ENCODE measurements at places on chromosomes 2 and 18. TPM values are rescaled to one million over a fixed set of nuclear protein-coding genes. Genes with fewer than 3 reads are reported as not detected.

GRCh38 chr2:186101616-186102015 is 363.0 kb downstream of the FSIP2 start:
- H3K27me3 ChIP-seq: no peaks in the 10 kb centered on the region
- H3K36me3 ChIP-seq: no peaks in the 10 kb centered on the region
- H3K27ac ChIP-seq: no peak overlapping the region
- DNase-seq: no peak
- H3K4me3 ChIP-seq: no peak overlapping the region

DNA sequence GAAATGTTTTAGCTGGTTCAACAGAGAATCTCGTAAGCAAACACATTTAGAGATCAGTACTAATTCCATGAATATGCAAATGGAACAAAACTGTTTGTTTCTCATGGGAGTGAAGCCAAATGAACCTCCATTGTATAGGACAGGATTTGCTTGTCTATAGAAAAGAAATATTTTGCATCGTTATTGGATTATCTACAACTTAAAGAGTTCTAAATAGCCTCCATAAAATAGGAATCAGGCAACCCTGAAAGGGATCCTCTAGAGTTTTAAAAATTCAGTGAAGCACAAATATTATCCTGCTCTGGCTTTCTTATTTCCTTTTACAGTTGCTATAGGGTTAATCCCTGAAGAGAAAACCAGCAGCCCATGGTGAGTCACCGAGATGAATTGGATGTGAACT is 378.4 kb upstream of the NRXN1 start:
- H3K27me3 ChIP-seq: no peaks in the 10 kb centered on the region
- no peak overlapping the region for H3K27ac ChIP-seq
- H3K4me3 ChIP-seq: no peak overlapping the region
- no peak for DNase-seq

- peaks cover 7% of the 10 kb centered on the region for H3K27me3 ChIP-seq
- H3K4me3 ChIP-seq: no peak overlapping the region
- no peak overlapping the region for H3K27ac ChIP-seq
- no peaks in the 10 kb centered on the region for H3K36me3 ChIP-seq
- DNase-seq: no peak
Measured at GRCh38 chr2:37912056-37912455, 13.0 kb upstream of the RMDN2 start.

CAPN14 gene
- 0.05 TPM for total RNA-seq

CHST9 gene
- total RNA-seq: 0.05 TPM

GRCh38 chr2:173184031-173185004 is 108.7 kb downstream of the MAP3K20 start:
- peak; percentile 93 for DNase-seq
- H3K36me3 ChIP-seq: peaks cover 2% of the 10 kb centered on the region
- H3K27ac ChIP-seq: peak overlapping the region; percentile 95
- H3K27me3 ChIP-seq: no peaks in the 10 kb centered on the region
- peaks cover 70% of the 10 kb centered on the region for H3K4me1 ChIP-seq
- H3K4me3 ChIP-seq: no peak overlapping the region

- DNase-seq: no peak
- no peak overlapping the region for H3K4me3 ChIP-seq
- H3K27ac ChIP-seq: no peak overlapping the region
- no peaks in the 10 kb centered on the region for H3K27me3 ChIP-seq
- H3K4me1 ChIP-seq: no peaks in the 10 kb centered on the region
Measured at GRCh38 chr18:51588616-51589015, 391.1 kb upstream of the MEX3C start.

DNA sequence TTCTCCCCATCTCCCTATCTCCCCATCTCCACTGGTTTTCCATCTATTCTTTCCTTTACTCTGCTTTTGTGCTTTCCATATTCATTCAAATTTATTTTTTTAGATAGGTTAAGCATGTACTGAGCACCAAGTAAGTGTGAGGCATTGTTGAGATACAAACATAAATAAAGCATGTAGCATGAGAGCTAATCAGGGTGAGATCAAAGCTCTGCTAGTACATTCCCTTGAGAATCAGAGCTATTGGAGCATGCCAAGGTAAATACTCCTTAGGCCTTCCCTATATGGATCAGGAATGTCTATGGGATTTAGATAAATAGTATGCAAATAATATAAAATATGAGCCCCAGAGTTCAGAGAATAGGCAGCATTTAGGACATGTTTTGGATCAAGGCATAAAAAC is 25.3 kb downstream of the BABAM2 start:
- H3K4me1 ChIP-seq: no peaks in the 10 kb centered on the region
- H3K27me3 ChIP-seq: no peaks in the 10 kb centered on the region
- no peak overlapping the region for H3K4me3 ChIP-seq
- DNase-seq: no peak
- H3K27ac ChIP-seq: no peak overlapping the region

DNA sequence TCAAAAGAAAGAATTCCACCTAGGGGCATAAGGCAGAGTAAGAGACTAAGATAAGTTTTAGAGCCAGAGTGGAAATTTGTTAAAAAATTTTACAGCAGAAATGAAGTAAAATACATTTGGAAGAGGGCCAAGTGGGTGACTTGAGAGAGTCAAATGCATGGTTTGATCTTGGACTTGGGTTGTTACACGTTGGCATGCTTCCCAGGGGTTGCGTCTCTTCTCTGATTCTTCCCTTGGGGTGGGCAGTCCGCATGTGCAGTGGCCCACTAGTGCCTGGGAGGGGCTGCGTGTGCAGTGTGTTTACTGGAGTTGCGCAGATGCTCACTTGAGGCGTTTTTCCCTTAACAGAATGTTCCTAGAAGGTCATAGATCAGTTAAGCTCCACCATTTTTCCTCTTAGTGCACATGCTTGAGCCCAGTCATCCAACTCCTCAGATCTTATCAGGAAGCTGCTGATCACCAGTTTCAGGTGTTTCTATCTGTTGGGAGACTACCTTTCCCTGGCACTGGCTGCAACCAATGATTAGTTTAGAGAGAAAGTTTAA is 13.1 kb downstream of the SEH1L start:
- peaks cover 13% of the 10 kb centered on the region for H3K36me3 ChIP-seq
- H3K27ac ChIP-seq: no peak overlapping the region
- no peak overlapping the region for H3K4me3 ChIP-seq
- DNase-seq: no peak
- no peaks in the 10 kb centered on the region for H3K27me3 ChIP-seq

DPP4 gene
- 0.23 TPM for total RNA-seq

MYO3B gene
- total RNA-seq: 0.05 TPM

- H3K27me3 ChIP-seq: no peaks in the 10 kb centered on the region
- no peak for DNase-seq
- no peaks in the 10 kb centered on the region for H3K36me3 ChIP-seq
- H3K27ac ChIP-seq: no peak overlapping the region
- no peaks in the 10 kb centered on the region for H3K4me1 ChIP-seq
- H3K4me3 ChIP-seq: no peak overlapping the region
Measured at GRCh38 chr2:143704451-143705106, 575.4 kb downstream of the ARHGAP15 start.

DNA sequence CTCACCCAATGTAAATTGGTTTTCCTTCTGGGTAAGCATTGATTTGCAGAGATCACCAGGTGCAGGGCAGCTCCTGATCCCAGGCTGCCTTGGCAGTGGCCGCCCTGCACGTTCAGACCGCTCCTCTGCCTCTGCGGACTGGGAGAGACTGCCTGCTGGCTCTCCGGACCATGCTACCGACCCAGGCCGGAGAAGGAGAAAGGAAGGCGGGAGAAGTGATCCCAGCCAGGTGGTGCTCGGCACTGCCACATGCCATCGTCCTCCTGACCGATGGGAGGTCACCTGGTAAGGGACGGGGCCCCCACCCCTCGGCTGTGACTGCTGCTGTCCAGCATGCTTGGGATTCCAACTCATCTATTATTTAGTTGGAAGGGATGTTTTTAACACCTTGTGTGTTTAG is 108.1 kb upstream of the POU3F3 start:
- no peaks in the 10 kb centered on the region for H3K36me3 ChIP-seq
- DNase-seq: no peak
- H3K27ac ChIP-seq: no peak overlapping the region
- no peak overlapping the region for H3K4me3 ChIP-seq

DNA sequence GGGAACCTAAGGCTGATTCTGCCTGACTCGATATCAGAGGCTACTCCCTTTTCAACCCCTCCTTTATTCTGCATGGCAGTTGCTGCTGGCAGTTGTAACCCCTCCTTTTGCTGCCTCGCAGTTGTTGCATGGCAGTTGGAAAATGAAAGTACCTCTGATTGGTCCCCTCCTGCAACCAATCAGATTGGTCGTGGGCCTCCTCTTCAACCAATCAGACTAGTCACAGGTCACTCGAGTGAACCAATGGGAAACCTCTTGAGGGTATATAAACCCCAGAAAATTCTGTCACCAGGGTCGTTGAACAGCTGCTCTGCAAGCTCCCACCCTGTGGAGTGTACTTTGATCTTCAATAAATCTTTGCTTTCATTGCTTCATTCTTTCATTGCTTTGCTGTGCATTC is 294.3 kb upstream of the SLC8A1 start:
- H3K36me3 ChIP-seq: no peaks in the 10 kb centered on the region
- H3K27ac ChIP-seq: no peak overlapping the region
- no peak overlapping the region for H3K4me3 ChIP-seq
- H3K27me3 ChIP-seq: no peaks in the 10 kb centered on the region

DNA sequence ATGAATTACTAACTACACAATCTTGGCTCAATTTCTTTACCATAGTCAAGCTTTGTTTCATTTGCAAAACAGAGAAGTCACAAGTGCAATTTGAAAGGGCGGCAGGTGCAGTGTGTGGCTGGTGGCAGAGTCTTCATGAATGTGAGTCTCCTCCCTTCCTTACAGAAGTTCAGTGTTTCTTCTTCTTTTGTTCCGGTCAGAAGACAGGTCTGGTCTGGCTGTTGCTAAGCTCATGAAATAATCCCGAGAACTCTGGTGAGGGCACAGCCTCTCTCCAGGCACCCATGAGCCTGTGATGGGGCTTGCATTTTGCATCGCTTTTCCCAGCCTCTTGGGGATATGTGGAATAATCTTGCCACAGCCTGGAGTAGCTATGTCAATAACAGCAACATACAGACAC is 824.8 kb upstream of the SALL3 start:
- DNase-seq: no peak
- no peak overlapping the region for H3K27ac ChIP-seq
- H3K4me1 ChIP-seq: no peaks in the 10 kb centered on the region
- H3K36me3 ChIP-seq: no peaks in the 10 kb centered on the region
- no peaks in the 10 kb centered on the region for H3K27me3 ChIP-seq
- no peak overlapping the region for H3K4me3 ChIP-seq

DNA sequence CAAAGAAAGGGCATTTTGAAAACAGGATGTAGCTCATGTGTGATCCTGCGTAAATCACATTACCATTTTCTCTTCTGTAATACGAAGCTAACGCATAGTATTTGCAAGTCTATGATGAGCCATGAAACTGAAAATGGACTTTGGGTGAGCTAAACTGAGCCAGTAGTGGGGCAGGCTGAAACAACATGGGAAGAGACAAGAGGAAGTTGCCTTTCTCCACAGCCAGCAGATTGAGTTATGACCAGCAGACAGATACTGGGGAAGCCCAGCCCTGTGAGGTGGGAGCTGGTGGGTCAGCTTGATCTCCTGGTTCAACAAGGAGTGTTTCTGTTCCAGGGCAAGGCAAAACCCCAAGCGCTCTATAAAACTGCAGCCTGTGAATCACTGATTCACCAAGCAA is 11.8 kb downstream of the CYRIA start:
- no peaks in the 10 kb centered on the region for H3K4me1 ChIP-seq
- no peaks in the 10 kb centered on the region for H3K27me3 ChIP-seq
- no peak overlapping the region for H3K27ac ChIP-seq
- no peak overlapping the region for H3K4me3 ChIP-seq
- no peaks in the 10 kb centered on the region for H3K36me3 ChIP-seq

- no peak overlapping the region for H3K27ac ChIP-seq
- H3K4me1 ChIP-seq: no peaks in the 10 kb centered on the region
- no peaks in the 10 kb centered on the region for H3K36me3 ChIP-seq
- H3K27me3 ChIP-seq: no peaks in the 10 kb centered on the region
- no peak overlapping the region for H3K4me3 ChIP-seq
Measured at GRCh38 chr2:152548996-152549395, 168.3 kb downstream of the PRPF40A start.

- peaks cover 11% of the 10 kb centered on the region for H3K4me1 ChIP-seq
- peak overlapping the region; percentile 57 for H3K27ac ChIP-seq
- H3K27me3 ChIP-seq: no peaks in the 10 kb centered on the region
- H3K4me3 ChIP-seq: peak overlapping the region; percentile 61
- no peaks in the 10 kb centered on the region for H3K36me3 ChIP-seq
Measured at GRCh38 chr2:85133751-85134254, 611 bp downstream of the TCF7L1 start.

CRACDL gene
- total RNA-seq: 2.4 TPM

ARHGAP15 gene
- total RNA-seq: 0.41 TPM

DNA sequence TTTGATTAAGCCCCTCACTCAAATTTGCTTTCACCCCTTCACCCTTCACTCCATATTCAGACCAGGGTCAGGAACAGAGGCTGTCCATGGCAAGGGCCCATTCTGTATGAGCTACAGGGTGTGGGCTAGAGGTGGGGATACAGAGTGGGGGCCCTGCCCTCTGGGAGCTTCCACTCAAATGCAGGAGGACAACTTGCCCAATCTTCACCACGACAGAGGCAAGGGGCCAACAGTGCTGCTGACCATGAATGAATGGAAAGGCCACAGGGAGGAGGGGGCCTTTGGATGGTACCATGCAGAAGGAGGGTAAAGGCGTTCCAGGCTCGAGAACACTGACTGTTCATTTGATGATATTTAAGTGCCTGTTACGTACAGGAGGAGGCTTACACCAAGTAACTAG is 22.8 kb downstream of the ADRA2B start:
- H3K27me3 ChIP-seq: no peaks in the 10 kb centered on the region
- no peaks in the 10 kb centered on the region for H3K4me1 ChIP-seq
- H3K4me3 ChIP-seq: no peak overlapping the region
- DNase-seq: no peak
- no peak overlapping the region for H3K27ac ChIP-seq

DNA sequence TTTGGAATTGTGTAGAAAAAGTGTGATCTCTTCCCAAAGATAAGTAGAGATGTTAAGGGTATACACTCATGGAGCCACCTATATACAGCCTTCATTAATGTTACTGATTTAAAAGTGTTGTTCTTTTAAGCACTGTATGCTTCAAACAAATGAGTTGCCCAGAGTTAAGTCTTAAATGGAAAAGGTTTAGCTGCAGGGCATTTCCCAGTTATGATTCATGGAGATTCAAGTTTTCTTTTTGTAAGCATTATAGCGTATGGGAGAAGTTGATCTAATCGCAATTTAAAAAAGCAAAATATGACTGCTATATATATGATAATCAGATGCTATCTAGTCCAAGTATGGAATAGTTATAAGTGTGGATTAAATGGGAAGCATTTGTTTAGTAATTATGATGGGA is 4.8 kb downstream of the PDK1 start:
- H3K4me3 ChIP-seq: no peak overlapping the region
- peaks cover 13% of the 10 kb centered on the region for H3K4me1 ChIP-seq
- peaks cover 8% of the 10 kb centered on the region for H3K36me3 ChIP-seq
- no peak overlapping the region for H3K27ac ChIP-seq
- H3K27me3 ChIP-seq: no peaks in the 10 kb centered on the region
- DNase-seq: no peak

- H3K4me1 ChIP-seq: no peaks in the 10 kb centered on the region
- H3K27me3 ChIP-seq: no peaks in the 10 kb centered on the region
- no peak overlapping the region for H3K4me3 ChIP-seq
Measured at GRCh38 chr2:239255218-239255617, 145.6 kb downstream of the HDAC4 start.

Measured in Panc1 (cell line).